B cell (primary cell): ENCODE measurements at places on chromosomes 3 and 15.

- no peak for DNase-seq
Measured at GRCh38 chr3:148333091-148333490, 364.6 kb upstream of the AGTR1 start.

GRCh38 chr3:48468329-48468731 lies 21.8 kb downstream of the ATRIP start:
- no peak for DNase-seq

DNA sequence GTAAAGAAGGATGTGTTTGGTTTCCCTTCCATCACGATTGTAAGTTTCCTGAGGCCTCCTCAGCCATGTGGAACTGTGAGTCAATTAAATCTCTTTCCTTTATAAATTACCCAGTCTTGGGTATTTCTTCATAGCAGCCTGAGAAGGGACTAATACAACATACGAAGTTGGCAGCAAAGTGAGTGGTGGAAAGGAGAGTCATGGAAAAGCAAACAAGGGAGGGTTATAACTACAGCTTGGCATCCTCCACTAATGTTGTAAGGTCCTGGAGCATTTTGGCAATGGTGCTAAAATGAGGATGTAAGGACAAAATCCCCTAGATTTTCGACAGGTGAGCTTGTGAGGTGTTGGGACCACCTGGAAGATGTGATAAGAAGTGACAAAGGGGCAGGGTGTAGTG lies 5.8 kb upstream of the TMEM41A start:
- no peak for DNase-seq

- DNase-seq, result no peak
Measured at GRCh38 chr3:195248281-195248680, 22.7 kb downstream of the XXYLT1 start.

- DNase-seq, result no peak
Measured at GRCh38 chr3:55792742-55793141, 305.6 kb upstream of the WNT5A start.

DNA sequence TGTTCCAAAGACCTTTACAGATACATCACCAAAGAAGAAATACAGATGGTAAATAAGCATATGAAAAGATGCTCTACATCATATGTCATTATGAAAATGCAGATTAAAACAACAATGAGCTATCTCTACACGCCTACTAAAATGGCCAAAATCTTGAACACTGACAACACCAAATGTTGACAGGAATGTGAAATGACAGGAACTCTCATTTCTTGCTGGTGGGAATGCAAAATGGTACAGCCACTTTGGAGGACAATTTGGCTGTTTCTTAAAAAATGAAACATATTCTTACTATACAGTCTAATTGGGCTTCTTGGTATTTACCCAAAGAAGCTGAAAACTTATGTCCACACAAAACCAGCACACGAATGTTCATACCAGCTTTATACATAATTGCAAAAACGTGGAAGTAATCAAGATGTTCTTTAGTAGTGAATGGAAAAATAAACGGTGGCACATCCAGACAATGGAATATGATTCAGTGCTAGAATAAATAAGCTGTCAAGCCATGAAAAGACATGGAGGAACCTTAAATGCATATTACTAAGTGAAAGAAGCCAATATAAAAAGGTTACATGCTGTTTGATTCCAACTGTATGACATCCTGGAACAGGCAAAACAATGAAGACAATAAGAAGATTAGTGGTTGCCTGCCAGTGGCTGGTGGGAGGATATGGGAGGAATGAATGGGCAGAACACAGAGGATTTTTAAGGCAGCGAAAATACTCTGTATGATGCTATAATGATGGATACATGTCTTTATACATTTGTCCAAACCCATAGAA lies 81.3 kb upstream of the NEDD4 start:
- no peak for DNase-seq

DNA sequence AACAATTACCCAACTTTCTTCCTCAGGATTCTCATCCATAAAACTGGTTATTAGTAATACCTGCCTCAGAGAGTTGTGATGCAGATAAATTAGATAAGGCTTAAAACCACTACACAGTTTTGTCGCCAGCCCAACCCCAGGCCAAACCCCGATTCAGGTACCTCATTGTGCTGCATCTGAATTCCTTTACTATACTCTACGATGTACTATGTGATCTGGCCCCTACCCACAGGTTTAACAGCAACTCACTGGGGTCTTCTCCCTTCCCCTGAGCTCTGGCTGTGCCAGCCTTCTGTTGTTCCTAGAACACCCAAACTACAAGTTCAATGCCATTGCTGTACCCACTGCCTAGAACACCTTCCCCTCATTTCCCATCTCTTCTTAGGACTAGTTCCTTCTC lies 64.6 kb downstream of the MYO5A start:
- DNase-seq, result no peak

DNA sequence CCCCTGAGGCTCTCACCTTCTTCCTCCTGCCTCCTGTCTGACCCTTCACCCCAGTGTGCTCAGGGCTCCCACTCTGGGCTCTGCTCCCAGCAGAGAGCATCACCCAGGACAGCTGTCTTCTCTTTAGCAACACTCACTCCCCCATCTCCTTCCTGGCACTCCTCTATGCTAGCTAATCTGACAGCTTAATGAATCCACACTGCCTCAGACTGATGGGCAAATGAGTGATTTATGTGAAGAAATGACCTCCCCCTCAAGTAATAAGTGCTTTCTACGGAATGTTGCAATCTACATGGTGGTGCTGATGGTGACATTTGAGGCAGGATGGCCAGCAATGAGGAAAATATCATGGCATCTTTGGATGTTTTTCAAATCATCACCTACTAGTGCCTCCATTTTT lies 83.6 kb downstream of the LSM3 start:
- no peak for DNase-seq

- no peak for DNase-seq
Measured at GRCh38 chr3:117192888-117193287, 483.3 kb downstream of the TUSC7 start.

DNA sequence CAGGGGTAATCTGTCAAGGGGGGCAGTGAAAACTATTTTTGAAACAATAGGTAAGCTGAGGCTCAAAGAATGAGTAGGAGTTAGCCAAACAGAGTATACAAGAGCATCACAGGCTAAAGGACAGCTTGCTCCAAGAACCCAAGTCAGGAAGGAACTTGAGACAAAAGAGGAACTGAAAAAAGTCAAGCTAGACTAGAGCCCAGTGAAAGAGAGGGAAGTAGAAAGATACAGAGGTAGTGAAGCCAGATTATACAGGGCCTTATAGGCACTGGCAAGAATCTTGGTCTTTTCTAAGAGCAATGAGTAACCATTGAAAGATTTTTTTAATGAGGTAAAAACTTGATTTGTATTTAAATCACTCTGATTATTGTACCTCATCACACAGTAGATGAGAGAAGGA lies 69.9 kb downstream of the FILIP1L start:
- DNase-seq, result peak; percentile 83
